ENCODE measurements at places on chromosomes 3 and 15. TPM values are rescaled to one million over a fixed set of nuclear protein-coding genes. Genes with fewer than 3 reads are reported as not detected.

DNA sequence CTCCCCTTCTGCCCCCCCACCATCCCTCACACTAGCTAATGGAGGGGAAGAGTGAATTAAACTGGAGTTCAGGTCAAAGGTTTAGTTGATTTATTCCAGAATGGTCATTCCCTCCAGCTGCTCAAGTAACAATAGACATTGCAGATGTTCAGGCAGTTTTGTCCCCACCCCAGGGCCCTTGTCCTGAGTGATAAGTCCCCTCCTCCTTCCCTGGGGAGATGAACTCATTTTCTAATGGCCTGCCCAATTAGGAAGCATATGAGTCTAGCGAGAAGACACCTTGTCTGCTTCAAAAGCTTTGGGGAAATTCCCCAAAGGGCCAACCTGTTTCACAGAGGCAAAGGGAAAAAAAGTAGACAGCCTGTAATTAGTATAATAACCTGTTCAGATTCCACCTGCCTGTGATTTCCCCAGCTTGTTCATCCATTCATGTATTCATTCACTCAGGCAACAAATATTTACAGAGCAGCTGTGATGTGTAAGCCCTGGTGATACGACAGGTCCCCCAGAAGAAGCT lies 165.3 kb downstream of the SHQ1 start:
- H3K36me3 ChIP-seq = no peaks in the 10 kb centered on the region
- no peak overlapping the region for H3K4me3 ChIP-seq
- DNase-seq = no peak
- no peaks in the 10 kb centered on the region for H3K27me3 ChIP-seq
- no peak overlapping the region for H3K27ac ChIP-seq
- H3K4me1 ChIP-seq = peaks cover 5% of the 10 kb centered on the region

GRCh38 chr3:109806929-109807328 lies 469.6 kb upstream of the DPPA4 start:
- H3K27ac ChIP-seq = no peak overlapping the region
- no peaks in the 10 kb centered on the region for H3K27me3 ChIP-seq
- no peak for DNase-seq
- no peak overlapping the region for H3K4me3 ChIP-seq
- H3K36me3 ChIP-seq = no peaks in the 10 kb centered on the region

Gene SPINK8
- total RNA-seq = not detected

DNA sequence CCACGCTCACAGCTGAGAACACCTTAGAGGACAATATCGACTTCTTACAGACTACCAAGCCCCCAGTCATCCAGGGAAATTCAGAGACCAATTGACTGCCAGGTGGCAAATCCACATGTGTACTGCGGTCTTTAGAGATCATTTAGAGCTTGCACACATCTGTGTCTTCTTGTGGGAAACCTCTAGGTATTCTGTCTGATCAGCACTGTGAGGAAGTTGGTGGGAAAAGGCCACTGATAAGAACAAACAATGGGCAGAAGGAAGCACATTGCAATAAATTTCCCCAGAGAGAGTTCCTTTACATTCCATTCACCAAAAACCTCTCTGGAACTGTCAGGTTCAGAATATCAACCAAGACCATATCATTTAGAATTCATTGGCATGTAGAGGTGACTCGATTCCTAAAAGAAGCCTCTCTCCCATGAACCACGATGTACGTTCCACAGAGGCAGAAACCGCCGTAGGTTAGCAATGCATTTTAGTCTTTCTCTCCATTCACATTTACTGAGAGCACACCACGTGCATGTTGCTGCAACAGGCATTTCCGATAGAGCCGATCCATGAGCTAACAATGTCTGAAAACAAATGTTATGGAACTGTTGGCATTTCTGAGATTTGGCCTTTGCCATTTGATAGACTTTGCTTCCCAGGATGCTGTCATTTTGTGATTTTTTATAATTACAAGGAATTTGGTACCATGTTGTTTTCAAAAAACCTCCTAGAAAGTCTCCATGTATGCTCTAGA lies 287.3 kb upstream of the TPRG1 start:
- H3K4me1 ChIP-seq = peaks cover 25% of the 10 kb centered on the region
- no peak overlapping the region for H3K4me3 ChIP-seq
- no peaks in the 10 kb centered on the region for H3K36me3 ChIP-seq
- DNase-seq = no peak

DNA sequence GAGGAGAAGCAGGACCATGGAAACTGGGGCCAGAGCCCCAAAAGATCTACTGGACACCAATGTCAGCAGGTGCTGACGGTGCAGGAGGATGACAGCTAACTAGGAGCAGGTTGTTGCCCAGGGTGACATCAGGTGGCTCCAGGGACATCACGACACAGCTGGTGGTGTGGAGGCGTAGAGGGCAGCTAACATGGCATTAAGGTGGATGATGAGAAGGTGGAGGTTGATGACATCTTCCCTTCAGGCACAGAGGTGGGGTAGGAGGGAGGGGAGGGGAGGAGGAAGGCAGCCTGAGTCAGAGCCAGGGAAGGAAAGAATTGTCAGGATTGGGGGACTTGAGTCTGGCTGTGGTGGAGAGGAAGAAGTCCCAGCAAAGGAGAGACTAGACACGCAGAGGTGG lies 1.5 kb upstream of the EPHB1 start:
- no peak overlapping the region for H3K27ac ChIP-seq
- H3K4me3 ChIP-seq = no peak overlapping the region
- no peaks in the 10 kb centered on the region for H3K36me3 ChIP-seq
- H3K4me1 ChIP-seq = no peaks in the 10 kb centered on the region
- DNase-seq = no peak

DNA sequence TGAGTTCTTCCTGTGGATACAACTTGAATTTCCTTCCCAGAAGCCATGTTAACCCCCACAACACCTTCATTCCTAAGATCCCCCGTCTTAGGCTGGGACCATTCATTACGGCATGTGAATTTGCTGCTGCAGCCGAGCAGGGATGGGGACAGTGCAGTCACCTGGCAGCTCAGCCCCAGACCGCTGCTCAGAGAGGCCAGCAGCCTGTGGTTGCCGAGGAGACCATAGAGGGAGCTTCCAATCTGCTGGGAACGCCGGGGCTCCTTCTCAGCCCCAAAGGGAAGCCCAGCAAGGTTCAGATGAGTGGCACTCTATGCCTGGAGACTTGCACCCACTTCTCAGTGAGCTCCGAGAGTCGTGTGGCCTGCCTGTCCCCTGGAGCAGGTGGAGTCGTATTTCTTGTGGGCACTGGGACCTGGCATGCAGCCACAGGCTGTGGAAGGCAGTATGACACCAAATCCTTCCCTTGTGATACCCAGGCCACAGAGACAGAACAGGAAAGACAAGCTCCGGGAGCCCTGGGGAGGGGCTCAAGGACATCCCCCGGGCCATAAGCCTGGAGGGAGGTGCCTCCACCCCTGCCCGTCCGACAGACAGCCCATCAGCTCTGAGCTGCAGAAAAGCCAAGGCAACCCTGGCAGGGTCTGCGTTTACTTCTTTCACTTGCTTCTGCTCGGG lies 167.3 kb downstream of the FAM43A start:
- H3K4me1 ChIP-seq = peaks cover 11% of the 10 kb centered on the region
- DNase-seq = peak; percentile 92
- H3K27ac ChIP-seq = no peak overlapping the region
- H3K27me3 ChIP-seq = no peaks in the 10 kb centered on the region
- no peaks in the 10 kb centered on the region for H3K36me3 ChIP-seq

Gene SLC2A2
- total RNA-seq = not detected

Gene NXPE3
- 12.8 TPM for total RNA-seq

- H3K27me3 ChIP-seq = no peaks in the 10 kb centered on the region
- H3K36me3 ChIP-seq = no peaks in the 10 kb centered on the region
- no peaks in the 10 kb centered on the region for H3K4me1 ChIP-seq
- no peak overlapping the region for H3K4me3 ChIP-seq
- no peak overlapping the region for H3K27ac ChIP-seq
These were observed 9.3 kb upstream of the ATP13A4 start for GRCh38 chr3:193564012-193564411.

- no peak overlapping the region for H3K4me3 ChIP-seq
- H3K27me3 ChIP-seq = no peaks in the 10 kb centered on the region
- H3K27ac ChIP-seq = no peak overlapping the region
- no peaks in the 10 kb centered on the region for H3K4me1 ChIP-seq
- DNase-seq = peak; percentile 77
These were observed 26.6 kb downstream of the IDH2 start for GRCh38 chr15:90075420-90076289.

DNA sequence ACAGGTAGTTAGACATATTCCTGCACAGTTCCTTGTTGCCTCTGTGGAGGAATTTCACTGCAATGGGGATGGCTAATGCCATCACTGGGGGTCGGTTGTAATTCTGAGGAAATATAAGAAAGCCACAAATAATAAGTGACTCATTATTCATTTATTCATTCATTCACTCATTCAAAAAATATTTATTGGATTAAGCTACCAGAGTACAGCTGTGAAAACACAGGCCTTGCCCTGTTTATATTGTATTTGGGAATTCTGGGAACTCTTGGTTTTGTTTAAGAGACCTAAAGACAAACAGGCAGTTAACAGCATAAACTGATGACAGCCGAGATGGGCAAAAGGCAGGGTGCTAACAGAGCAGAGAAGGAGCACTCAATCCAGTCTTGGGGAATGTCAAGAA lies 23.6 kb downstream of the PTX3 start:
- no peaks in the 10 kb centered on the region for H3K36me3 ChIP-seq
- 0 out of 2 replicates have a peak, but pooled peaks cover 5% of the 10 kb centered on the region for H3K4me1 ChIP-seq
- no peak overlapping the region for H3K27ac ChIP-seq

Gene CHRD
- total RNA-seq = not detected

Gene MME
- total RNA-seq = 2.1 TPM

- no peaks in the 10 kb centered on the region for H3K4me1 ChIP-seq
- H3K4me3 ChIP-seq = no peak overlapping the region
- no peaks in the 10 kb centered on the region for H3K36me3 ChIP-seq
- no peak overlapping the region for H3K27ac ChIP-seq
- peaks cover 4% of the 10 kb centered on the region for H3K27me3 ChIP-seq
These were observed 14.2 kb downstream of the ZNF80 start for GRCh38 chr3:114223143-114223542.

Gene GPR62
- total RNA-seq = not detected

GRCh38 chr3:156985711-156986110 lies 159.6 kb downstream of the LEKR1 start:
- no peaks in the 10 kb centered on the region for H3K4me1 ChIP-seq
- H3K27me3 ChIP-seq = no peaks in the 10 kb centered on the region
- no peak for DNase-seq
- no peak overlapping the region for H3K4me3 ChIP-seq
- no peaks in the 10 kb centered on the region for H3K36me3 ChIP-seq
- H3K27ac ChIP-seq = no peak overlapping the region

GRCh38 chr3:152305075-152305474 lies 36.3 kb downstream of the MBNL1 start:
- H3K27me3 ChIP-seq = no peaks in the 10 kb centered on the region
- peaks cover 45% of the 10 kb centered on the region for H3K4me1 ChIP-seq
- DNase-seq = no peak
- no peak overlapping the region for H3K4me3 ChIP-seq
- 0 out of 2 replicates have a peak overlapping the region, but pooled peaks have one; percentile 1 for H3K27ac ChIP-seq

Gene TLR9
- total RNA-seq = 0.30 TPM

Gene FBXW12
- not detected for total RNA-seq

DNA sequence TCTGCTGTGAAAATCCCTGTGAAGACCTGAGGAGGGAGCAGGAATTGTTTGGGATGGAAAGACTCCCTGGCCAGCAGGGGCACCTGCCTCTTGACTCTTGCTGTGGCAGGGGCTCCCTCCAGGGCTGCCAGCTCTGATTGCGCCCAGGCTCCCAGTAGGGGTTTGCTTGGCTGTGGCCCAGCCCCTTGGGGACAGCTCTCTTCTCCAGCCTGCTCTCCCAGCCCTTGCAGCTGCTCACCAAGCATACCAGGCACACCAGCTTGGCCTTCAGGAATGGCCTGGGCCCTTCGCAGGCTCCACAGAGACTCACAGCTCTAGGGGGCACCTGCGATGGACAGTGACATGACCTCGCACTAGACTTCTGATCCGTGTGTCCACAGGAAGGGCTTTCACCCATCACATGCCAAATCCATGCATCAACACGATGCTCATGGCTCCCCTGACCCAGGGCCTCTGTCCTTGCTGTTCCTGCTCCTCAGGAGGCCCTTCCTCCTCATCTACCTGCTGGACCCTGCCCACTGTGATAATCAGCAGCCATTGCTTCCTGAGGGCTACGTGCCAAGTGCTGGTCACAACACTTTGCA lies 61.8 kb downstream of the SCN5A start:
- H3K4me1 ChIP-seq = no peaks in the 10 kb centered on the region
- no peak for DNase-seq
- no peak overlapping the region for H3K27ac ChIP-seq
- no peaks in the 10 kb centered on the region for H3K36me3 ChIP-seq
- H3K4me3 ChIP-seq = no peak overlapping the region

Gene BUB1B
- total RNA-seq = 75.3 TPM

DNA sequence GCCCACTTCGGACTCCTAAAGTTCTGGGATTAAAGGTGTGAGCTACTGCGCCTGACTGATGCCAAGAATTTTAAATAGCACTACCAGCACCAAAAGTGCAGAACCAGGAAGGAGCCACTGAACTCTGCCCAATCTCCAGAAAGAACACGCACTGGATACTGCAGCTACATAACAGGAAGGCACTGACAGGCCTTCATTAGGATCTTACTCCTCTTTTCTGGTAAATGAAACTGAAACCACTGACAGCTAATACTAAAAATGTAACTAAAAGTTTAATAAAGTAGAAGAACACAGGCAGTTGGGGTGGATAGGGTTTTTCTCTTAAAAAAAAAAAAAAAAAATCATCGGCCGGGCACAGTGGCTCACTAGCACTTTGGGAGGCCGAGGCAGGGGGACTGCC lies 74.1 kb upstream of the CHRM5 start:
- no peak overlapping the region for H3K27ac ChIP-seq
- no peak for DNase-seq
- no peaks in the 10 kb centered on the region for H3K27me3 ChIP-seq
- H3K4me1 ChIP-seq = no peaks in the 10 kb centered on the region
- no peaks in the 10 kb centered on the region for H3K36me3 ChIP-seq

- peaks cover 6% of the 10 kb centered on the region for H3K4me1 ChIP-seq
- H3K27ac ChIP-seq = no peak overlapping the region
- H3K4me3 ChIP-seq = no peak overlapping the region
- H3K36me3 ChIP-seq = no peaks in the 10 kb centered on the region
- H3K27me3 ChIP-seq = no peaks in the 10 kb centered on the region
- DNase-seq = no peak
These were observed 3.7 kb downstream of the C3orf18 start for GRCh38 chr3:50563867-50564266.

Gene SERPINI2
- not detected for total RNA-seq

DNA sequence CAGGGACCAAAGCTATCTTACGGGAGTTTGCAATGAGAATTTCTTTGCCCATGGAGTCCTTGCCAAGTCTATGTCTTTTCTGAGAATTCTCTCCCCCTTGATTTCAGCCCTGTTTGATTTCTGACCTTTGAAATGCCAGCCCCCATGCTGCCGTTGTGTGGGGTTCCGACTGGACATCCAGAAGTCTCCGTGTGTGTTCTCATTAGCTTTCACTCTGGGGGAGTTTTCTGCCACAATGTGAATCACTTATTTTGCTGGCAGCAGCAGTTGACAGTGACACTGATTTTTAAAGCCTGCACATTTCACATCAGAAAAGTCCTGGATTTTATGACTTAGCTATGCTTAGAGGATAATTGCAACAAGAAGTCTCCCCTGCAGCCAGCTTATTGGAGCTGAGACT lies 98.4 kb upstream of the CTDSPL start:
- DNase-seq = no peak
- no peak overlapping the region for H3K27ac ChIP-seq
- H3K36me3 ChIP-seq = no peaks in the 10 kb centered on the region
- no peaks in the 10 kb centered on the region for H3K4me1 ChIP-seq
- H3K27me3 ChIP-seq = peaks cover 64% of the 10 kb centered on the region
- H3K4me3 ChIP-seq = no peak overlapping the region
